ENCODE measurements at places on chromosomes 5 and 9. TPM values are rescaled to one million over a fixed set of nuclear protein-coding genes. Genes with fewer than 3 reads are reported as not detected.

DNA sequence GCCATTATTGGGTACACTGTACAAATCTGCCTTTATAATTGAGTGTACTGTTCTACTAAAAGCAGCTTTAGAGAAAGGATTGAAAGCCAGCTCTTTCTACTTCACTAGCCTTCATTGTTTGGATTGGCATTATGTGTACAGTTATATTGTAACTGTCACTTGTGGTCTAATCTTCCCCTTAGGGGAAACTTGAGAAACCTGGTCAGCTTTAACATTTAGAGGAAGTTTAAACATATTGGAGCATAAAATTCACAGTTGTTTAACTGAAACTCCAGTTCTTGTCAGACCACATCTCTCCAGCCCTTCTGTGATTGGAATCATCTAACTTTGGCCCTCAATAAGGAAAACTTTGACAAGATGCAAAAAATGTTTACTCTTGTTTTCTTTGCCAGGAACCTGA lies 24.6 kb downstream of the PIK3R1 start:
- DNase-seq, result no peak
- H3K27me3 ChIP-seq, result no peaks in the 10 kb centered on the region
- H3K4me1 ChIP-seq, result peaks cover 6% of the 10 kb centered on the region
- no peak overlapping the region for H3K4me3 ChIP-seq

DNA sequence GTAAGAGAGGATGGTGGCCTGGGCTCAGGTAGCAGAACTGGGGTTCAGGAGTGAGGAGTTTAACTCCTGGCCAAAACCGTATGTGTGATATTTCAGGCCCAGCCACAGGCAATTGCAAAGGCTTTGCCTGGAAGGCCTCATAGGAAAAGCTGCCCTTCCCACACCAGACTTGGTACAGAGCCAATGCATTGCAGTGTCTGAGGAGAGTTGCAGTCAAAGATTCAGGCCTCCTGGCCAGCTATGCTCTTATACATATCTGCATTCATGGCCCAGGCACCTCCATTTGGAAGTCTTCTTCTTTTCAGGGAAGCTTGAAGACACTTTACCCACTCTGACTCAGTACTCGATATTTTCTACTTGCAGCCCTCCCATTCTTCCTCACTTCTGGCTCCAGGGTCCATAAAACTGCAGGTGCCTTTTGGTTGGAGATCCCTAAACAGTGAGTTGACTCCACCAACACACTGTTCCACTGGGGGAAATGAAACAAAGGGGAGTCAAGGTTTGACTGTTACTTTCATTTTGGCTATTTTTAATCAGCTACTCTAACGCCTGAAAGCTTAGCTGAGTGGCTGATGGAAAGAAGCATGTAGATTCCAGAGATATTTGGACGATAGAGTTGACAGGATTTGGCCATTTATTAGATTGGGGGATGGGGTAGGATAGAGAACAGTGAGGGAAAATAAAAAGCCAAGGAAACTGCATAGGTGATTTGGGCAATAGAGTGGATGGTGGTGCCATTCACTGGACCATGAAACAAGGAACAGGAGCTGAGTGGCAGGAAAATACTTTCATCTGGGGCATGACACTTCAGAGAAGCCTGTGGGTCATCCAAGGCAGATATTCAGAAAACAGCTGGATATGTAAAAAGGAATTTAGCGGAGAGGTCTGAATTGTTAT lies 30.6 kb upstream of the IL33 start:
- no peak for DNase-seq
- no peak overlapping the region for H3K27ac ChIP-seq
- H3K4me1 ChIP-seq, result no peaks in the 10 kb centered on the region
- no peaks in the 10 kb centered on the region for H3K36me3 ChIP-seq
- no peaks in the 10 kb centered on the region for H3K27me3 ChIP-seq
- no peak overlapping the region for H3K4me3 ChIP-seq

- H3K4me3 ChIP-seq, result no peak overlapping the region
- no peak overlapping the region for H3K27ac ChIP-seq
- H3K36me3 ChIP-seq, result no peaks in the 10 kb centered on the region
These were observed 48.0 kb downstream of the CAMK2A start for GRCh38 chr5:150241298-150242160.

- no peak overlapping the region for H3K27ac ChIP-seq
- H3K36me3 ChIP-seq, result no peaks in the 10 kb centered on the region
- H3K4me3 ChIP-seq, result no peak overlapping the region
- H3K4me1 ChIP-seq, result no peaks in the 10 kb centered on the region
- DNase-seq, result no peak
These were observed 2217.4 kb upstream of the WWC1 start for GRCh38 chr5:166073901-166074581.

Gene APC
- 16.5 TPM for polyA plus RNA-seq

Gene IL9
- polyA plus RNA-seq, result not detected

Gene MLANA
- not detected for polyA plus RNA-seq

All from keratinocyte (primary cell).